A549 treated with CORT108297 at 1 μM for 4 hours (cell line): ENCODE measurements at places on chromosomes 1 and 21. TPM values are rescaled to one million over a fixed set of nuclear protein-coding genes. Genes with fewer than 3 reads are reported as not detected.

TSSK3 gene
- 0.07 to 0.11 TPM in 2 of 5 replicates, not detected in the others for total RNA-seq

BGLAP gene
- total RNA-seq = 0.34 to 0.75 TPM (median 0.52 TPM) in 4 of 5 replicates, not detected in the other

IFFO2 gene
- total RNA-seq = 11.0 to 17.6 TPM (median 14.0 TPM) in 5 replicates

CTH gene
- total RNA-seq = 1.2 to 1.9 TPM (median 1.5 TPM) in 5 replicates

AADACL4 gene
- not detected in 5 replicates for total RNA-seq

FTCD gene
- 0.12 TPM in 1 of 5 replicates, not detected in the others for total RNA-seq

CLCA1 gene
- total RNA-seq = not detected in 5 replicates

CD48 gene
- total RNA-seq = not detected in 5 replicates

PSMB2 gene
- 78.1 to 108 TPM (median 102 TPM) in 5 replicates for total RNA-seq
